Activated naive CD8-positive, alpha-beta T cell treated with anti-CD3 and anti-CD28 coated beads, Interleukin-2, amount 50 U/mL, for 24 hours (primary cell): ENCODE measurements at places on chromosomes 2 and 18.

- DNase-seq: no peak
Measured at GRCh38 chr2:237156857-237157779, 71.4 kb downstream of the COPS8 start.

GRCh38 chr2:35591886-35592285 lies 763.7 kb upstream of the CRIM1 start:
- no peak for DNase-seq

GRCh38 chr2:190947711-190948251 lies 66.2 kb downstream of the STAT1 start:
- no peak for DNase-seq

- no peak for DNase-seq
Measured at GRCh38 chr2:46547223-46548102, 68.1 kb downstream of the TMEM247 start.

- no peak for DNase-seq
Measured at GRCh38 chr2:228597032-228597431, 415.5 kb upstream of the SPHKAP start.

DNA sequence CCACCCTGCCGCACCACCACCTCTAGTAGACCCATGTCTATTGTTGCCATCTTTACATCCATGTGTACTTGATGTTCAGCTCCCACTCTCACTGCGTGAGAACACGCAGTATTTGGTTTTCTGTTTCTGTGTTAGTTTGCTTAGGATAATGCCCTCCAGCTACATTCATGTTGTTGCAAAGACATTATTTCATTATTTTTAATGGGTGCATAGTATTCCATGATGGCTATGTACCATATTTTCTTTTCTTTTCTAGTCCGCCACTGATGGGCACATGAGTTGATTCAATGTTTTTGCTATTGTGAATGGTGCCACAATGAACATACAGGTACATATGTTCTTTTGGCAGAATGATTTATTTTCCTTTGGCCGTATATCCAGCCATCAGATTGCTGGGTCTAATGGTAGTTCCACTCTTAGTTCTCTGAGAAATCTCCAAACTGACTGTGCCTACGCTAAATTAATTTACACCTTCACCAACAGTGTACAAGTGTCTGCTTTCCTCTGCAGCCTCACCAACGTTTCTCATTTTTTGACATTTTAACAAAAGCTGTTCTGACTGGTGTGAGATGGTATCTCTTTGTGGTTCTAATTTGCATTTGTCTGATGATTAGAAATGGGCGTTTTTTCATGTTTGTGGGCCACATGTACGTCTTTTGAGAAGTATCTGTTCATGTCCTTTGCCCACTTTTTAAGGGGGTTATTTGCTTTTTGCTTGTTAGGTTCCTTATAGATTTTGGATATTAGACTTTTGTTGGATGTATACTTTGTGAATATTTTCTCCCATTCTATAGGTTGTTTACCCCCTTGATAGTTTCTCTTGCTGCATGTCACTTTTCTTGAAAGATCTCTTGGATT lies 10.5 kb upstream of the ZNF513 start:
- no peak for DNase-seq

- DNase-seq: no peak
Measured at GRCh38 chr2:8767324-8767723, 70.1 kb downstream of the KIDINS220 start.

GRCh38 chr2:157866202-157866601 lies 9.9 kb downstream of the ACVR1 start:
- no peak for DNase-seq

- no peak for DNase-seq
Measured at GRCh38 chr2:12602661-12603060, 114.1 kb upstream of the TRIB2 start.

DNA sequence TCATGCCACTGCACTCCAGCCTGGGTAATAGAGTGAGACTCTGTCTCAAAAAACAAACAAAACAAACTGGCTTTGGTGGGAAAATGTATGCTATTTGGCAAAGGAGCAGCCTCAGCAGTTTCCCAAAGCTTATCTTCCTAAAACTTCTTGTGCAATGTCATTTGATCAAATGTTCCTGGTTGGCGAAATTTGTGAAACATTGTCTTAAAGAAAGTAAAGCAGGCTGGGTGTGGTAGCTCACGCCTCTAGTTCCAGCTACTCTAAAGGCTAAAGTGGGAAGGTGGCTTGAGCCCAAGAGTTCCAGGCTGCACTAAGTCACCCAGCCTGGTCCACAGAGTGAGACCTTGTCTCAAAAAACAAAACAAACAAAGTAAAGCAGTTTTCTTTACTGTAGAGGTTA lies 17.3 kb upstream of the TAF4B start:
- no peak for DNase-seq

- DNase-seq: no peak
Measured at GRCh38 chr2:141692829-141693228, 438.0 kb downstream of the LRP1B start.

DNA sequence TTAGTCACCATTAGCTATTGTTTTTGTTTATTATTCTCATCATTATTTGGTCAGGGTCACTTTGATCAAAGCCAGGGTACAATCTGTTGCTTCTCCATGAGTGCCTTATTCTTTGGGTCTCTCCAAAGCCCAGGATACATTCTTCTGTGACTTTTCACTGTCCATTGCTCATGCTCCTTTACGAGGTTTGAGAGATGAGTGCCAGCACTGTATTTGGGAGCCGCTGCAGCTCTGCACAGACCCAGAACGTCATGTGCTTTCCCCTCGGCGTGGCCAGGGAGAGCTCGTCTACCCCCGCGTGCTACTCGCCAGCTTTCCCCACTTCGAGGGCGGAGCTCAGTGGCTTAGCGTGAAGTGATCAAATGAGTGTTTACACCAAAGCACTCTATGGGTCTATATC lies 123.7 kb downstream of the COL6A3 start:
- no peak for DNase-seq

- DNase-seq: no peak
Measured at GRCh38 chr2:233691443-233692433, 952 bp upstream of the UGT1A6 start.

DNA sequence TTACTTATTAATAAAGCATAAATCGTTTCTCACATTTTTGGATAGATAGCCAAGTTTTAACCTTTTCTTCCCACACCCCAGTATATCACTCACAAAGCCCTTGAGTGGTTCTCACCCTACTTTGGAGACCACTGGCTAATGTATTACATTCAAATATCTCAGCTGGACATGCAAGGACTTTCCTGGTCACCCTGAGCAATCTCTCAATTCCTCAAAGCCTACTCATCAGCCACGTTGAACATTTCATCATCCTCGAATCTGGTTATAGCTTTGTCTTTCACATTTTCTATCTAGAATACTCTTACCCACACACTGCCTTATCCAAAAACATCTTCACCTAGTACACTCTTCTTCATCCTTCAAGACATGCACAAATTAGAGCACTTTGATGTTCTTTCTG lies 71.1 kb upstream of the MAPRE2 start:
- DNase-seq: no peak
